ENCODE measurements at places on chromosomes 5 and 9.

DNA sequence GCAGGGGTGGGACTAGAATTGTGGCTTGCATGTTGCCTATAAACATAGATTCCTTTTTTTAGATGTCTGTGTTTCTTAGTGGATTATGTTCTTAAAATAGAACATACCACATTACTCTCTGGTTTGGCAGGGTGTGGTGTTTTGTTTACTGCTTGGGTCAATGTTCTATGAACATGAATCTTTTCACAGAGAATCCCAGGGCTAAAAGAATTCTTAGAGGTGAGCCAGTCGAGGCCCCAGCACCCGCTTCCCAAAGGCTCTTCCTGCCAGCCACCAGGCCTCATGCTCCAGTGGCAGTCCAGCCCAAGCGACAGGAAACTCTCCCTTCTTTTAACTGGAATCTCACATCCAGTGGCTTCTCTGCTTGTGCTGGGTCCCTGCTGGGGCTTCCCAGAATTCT, 126.6 kb downstream of the C9orf152 start:
- no peak for DNase-seq

- no peak for DNase-seq
Measured at GRCh38 chr5:137641148-137641547, 94.7 kb downstream of the KLHL3 start.

GRCh38 chr5:131974016-131974415, 28.6 kb upstream of the MEIKIN start:
- no peak for DNase-seq

DNA sequence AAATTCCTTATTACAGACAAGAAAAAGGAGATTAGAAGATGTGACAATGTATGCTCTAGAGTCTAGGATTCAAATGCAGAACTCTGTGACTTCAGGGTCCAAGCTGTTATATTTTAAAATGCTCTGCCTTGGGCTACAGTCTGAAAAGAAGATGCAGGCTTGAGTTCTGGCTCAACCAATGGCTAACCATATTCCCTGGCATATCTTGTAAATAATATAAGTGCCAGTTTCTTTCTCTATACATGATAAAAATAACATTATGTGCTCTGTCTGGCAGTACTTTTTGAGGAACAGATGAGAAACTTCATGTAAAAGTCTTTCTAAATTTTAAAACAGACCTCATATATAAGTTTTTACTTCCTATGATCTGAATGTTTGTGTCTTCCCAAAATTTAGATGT, 926.5 kb upstream of the CDH6 start:
- DNase-seq = no peak

DNA sequence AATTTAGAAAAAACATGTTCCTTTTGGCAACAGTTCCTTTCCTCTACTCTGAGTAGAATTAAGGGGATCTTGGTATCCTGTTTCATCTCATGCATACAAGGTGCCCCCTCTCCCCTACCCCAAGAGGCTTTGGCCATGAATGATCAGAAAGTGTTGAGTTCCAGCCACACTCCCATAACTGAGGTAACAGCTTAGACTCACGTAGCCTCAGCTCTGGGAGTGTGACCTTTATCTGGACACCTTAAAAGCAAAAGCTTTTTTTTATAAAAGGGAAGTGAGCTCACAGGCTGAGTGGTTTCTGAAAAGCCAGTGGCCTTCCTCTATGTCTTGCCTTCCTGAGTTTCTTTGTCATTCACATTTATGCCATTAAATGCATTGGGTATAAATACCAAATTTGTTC, 900 bp upstream of the HAVCR2 start:
- no peak for DNase-seq

DNA sequence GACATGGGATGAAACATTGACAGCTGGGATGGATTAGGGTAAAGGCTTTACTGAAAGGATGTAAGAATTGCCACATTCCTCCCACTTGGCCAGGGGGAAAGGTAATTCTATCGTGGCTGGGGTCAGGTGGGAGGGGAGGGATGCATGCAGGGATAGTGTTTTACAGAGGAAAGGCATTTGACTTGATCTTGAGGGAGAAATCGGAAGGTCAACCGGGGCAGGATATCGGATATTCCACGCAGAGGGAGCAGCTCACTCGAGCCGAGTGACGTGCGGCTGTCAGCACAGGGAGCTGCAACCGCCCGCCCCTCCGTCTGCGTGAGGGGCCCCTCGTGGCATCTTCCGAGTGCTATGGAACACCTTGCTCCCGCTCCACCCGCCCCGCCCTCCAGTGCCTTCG, 63.4 kb upstream of the ADAMTS2 start:
- no peak for DNase-seq

GRCh38 chr5:84014966-84015365, 294.3 kb upstream of the HAPLN1 start:
- DNase-seq = no peak

- DNase-seq = no peak
Measured at GRCh38 chr5:2519153-2519552, 232.3 kb downstream of the IRX2 start.

- no peak for DNase-seq
Measured at GRCh38 chr5:90117005-90117404, 292.6 kb downstream of the CETN3 start.

GRCh38 chr9:116267021-116267420, 113.4 kb downstream of the PAPPA start:
- DNase-seq = no peak

DNA sequence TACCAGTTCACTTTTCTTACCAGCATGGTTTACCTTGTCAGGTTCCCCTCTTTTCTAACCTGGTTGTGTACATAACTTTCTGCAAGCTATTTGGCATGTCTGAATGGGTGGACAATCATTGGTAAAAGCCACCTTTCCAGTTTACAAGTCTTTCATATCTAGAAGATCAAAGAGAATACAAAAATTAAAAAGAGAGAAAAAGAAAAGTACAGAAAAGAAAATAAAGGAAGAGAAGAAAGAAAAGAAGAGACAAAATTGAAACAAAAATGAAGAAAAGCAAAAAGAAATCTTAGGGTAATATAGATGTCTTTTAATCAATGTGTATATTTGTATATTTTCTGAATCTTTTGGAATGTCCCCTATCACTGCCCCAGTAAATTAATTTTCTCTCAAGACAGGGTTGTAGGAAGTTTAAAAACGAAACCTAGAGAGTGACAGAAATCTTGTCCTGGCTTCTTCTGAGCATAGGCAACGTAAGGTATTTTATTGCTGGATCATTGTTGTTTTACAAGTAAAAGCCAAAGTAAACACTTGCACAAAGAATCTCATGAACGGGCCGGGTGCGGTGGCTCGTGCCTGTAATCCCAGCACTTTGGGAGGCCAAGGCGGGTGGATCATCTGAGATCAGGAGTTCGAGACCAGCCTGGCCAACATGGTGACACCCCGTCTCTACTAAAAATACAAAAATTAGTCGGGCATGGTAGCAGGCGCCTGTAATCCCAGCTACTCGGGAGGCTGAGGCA, 98.7 kb upstream of the IFNE start:
- DNase-seq = no peak

DNA sequence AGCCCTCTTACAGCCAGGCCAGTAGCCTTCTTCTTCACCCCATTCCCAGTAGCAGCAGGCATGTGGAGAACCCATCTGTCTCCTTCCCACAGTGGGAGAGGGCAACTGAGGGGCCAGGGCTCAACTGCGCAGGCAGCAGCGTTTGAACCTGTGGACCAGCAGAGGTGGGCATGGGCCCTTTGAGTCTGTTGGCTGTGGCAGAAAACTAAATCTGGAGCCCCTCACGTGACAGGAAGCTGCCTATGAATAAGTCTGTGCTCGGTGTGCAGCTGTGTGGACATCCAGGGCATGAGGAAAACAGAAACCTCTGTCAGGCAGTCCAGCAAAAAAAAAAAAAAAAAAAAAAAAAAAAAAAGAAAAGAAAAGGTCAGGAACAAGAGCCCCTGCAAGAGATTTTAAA, 189.2 kb upstream of the NR3C1 start:
- DNase-seq = no peak

DNA sequence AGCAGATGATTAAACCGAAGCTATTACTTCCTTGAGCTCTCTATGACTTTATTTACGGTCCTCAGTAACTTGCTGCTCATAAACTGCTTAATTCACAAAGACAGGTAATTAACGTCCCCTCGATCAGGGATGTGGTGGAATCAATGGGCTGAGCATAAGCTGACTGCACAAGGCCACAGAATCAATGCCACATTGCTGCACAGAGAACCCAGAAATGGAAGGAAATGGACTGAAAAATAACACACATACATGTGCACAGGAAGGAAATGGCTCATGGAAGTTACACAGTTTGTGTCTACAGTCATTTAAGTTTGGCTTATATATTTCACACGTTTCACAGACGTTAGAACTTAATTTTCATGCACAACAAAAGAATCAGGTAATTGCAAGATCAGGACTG, 118.3 kb upstream of the KLF9 start:
- DNase-seq = no peak

- DNase-seq = no peak
Measured at GRCh38 chr9:115063058-115063845, 54.7 kb downstream of the TNC start.

- no peak for DNase-seq
Measured at GRCh38 chr9:108345826-108346225, 510.0 kb downstream of the ACTL7B start.

DNA sequence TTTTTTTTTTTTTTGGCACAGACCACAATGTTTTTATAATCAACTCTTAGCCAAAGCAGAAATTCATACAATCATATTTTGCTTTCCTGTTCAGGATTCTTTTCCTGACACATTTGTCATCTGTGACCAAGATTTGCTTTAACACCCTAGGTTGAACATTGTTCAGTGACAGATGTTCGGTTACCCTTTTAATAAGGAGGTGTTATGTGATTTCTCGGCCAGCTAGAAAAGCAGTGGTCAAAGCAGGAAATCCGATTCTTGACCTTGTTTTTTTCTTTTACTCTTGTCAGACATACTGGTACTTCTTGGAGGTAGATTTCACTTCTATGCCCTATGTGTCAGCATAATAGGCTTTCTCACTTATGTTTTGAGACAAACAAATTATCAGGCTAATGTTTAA, 335.3 kb upstream of the ACTBL2 start:
- no peak for DNase-seq

DNA sequence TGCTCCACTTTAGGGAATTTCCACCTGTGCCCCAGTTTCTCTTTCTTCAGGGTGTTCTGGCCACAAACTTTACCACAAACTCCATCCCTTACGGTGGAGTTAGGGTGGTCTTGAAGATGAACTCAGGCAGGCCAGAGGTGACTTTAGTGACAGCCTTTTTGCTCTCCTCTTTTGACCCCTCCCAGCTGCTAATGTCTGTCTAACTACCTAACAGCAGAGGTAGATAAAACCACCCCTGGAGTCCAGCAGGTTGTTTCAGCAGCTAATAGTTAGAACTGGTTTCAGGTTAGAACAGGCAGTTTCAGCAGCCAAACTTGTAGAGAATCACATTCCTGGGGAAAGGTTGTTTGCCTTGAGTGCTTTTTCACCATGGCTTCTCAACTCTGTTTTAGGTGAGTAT, 971.3 kb upstream of the CDH18 start:
- DNase-seq = no peak

DNA sequence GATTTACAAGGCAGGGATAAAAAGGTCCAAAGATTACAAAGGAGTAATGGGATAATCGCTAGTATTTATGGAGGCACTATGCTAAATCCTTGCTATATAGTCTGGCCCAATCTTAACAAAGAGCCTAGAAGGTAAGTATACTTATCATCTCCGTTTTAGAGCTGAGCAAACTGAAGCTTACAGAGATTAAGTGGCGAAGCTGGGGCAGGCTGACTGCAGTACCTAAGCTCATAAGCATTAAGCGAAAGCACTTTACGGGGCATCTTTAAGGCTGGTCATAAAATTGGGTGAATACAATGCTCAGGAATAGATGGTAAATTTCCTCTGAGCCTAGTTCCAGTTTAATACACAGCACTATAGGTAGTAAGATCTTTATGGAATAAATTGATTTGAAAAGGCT, 30.0 kb upstream of the ZNF366 start:
- DNase-seq = no peak

DNA sequence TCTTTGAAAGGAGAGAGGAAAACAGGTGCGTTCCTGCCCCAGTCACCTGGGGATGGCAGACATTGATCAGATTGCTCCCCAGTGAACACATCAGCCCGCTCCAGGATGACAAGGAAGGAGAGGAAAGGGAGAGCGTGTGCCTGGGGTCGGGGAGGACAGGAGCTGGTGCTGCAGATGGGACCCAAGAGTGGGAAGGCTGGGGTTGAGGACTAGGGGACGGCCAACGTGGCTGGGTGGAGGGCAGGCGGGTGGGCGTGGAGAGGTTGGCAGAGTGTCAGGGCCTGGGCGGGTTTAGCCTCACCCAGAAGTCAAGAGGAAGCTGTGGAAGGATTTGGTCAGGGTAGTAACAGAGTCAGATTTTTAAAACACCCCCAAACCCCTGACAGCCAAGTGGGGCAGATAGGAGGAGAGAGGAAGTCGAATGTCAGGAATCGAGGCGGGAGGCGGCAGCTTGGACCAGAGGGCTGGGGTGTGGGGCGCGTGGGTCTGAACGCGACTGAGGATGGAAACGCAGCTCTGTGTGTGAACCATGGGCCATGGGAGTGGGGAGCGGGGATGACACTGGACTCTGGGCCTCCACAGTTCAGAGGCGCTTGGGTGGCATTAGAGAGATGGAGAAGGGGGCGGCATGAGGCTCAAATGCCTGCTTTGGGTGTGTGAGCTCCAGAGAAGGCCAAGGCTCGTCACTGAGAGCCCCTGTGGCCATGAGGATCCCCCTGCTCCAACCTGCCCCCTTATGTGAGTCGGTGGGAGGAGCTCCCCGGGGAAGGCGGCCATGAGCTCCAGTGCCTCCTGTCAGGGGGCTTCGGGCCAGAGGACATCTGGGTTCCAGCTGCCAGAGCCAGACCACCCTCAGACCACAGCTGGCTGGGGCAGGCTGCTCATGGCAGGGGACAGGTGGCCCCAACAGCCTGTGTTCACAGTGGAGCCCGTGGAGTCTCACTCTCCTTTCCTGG, 24.6 kb downstream of the LAMC3 start:
- DNase-seq = no peak

DNA sequence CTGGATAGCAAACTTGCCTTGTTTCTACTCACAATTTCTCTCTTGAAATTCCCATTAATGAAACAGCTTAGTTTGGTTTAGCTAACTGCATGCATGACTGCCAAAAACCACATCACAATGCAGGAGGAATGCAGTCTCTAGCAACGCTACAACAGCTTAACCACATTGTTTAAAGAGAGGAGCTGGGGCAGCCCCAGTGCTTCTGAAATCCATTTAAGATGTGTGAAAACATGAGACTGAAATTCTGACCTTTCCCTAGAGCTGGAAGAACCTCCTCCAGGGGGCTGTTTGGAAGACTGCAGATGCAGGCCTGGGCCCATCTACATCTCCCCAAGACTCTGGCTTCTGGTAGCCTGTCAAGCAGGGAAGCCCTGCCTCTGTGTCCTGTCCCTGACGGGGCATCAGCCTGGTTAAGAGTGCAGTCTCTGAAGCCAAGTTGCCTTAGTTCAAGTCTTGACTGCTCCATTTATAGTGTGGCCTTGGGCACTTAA, 157.1 kb downstream of the ZNF462 start:
- peak; percentile 14 for DNase-seq
